ENCODE measurements at places on chromosomes 13 and 19.
A peak's percentile ranks its signal among the peaks of the same experiment; 100 is the strongest.

DNA sequence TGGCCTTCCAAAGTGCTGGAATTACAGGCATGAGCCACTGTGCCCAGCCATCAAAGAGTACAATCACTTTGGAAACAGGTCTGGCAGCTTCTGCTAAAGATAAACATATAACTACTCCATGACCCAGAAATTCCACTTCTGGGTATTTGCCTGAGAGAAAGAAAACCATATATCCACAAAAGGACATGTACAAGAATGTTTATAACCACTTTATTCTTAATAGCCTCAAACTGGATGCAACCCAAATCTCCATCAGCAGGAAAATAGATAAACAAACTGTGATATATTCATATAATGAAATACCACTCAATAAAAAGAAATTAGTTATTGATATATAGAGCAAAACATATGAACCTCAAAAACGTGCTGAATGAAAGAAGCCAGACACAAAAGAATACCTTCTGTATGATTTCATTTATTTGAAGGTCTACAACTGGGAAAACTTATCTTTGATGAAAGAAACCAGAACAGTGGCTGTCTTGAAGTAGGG is 40.5 kb downstream of the TEX26 start:
- no peaks in the 10 kb centered on the region for H3K27me3 ChIP-seq
- H3K36me3 ChIP-seq = no peaks in the 10 kb centered on the region
- H3K4me3 ChIP-seq = no peak overlapping the region

- no peaks in the 10 kb centered on the region for H3K27me3 ChIP-seq
- no peaks in the 10 kb centered on the region for H3K4me1 ChIP-seq
- DNase-seq = peak; percentile 14
- no peak overlapping the region for H3K27ac ChIP-seq
- no peaks in the 10 kb centered on the region for H3K36me3 ChIP-seq
- no peak overlapping the region for H3K4me3 ChIP-seq
Observed at GRCh38 chr19:29966588-29967249, 24.7 kb downstream of the URI1 start.

GRCh38 chr13:106616729-106617128 is 48.8 kb upstream of the ARGLU1 start:
- H3K27ac ChIP-seq = no peak overlapping the region
- DNase-seq = no peak
- H3K4me3 ChIP-seq = no peak overlapping the region
- H3K27me3 ChIP-seq = no peaks in the 10 kb centered on the region

DNA sequence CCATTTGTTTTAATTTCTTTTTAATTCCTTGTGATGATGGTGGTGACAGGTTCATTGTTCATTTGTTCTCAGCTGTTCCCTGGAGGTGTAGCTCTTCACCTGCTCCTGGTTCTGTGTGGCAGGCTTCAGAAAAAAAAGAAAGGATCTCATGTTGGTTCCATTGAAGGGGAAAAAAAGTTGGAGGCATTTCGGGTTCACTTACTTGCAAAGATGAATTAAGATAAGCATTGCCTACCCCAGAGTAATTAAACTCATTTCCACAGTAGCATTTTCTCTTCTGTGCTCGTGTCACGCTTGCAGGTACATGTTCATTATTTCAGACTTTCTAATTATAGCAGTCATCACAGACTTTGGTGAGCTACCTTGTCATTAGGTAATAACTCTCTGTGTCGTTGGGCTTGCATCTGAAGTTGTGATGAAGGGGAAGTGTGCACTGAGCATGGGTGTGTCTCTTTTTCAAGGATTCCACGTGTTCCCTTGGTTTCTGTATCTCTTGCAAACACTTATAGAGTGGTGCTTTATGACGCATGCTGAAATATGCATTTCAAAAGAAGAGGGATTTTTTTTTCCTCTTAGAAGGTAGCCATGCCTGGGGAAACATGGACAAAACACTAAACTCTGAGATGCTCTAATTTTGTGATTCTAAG is 69.1 kb downstream of the MTUS2 start:
- no peaks in the 10 kb centered on the region for H3K27me3 ChIP-seq
- no peaks in the 10 kb centered on the region for H3K36me3 ChIP-seq
- no peak for DNase-seq

- no peaks in the 10 kb centered on the region for H3K27me3 ChIP-seq
- H3K4me3 ChIP-seq = no peak overlapping the region
- no peaks in the 10 kb centered on the region for H3K36me3 ChIP-seq
- H3K27ac ChIP-seq = no peak overlapping the region
- DNase-seq = no peak
Observed at GRCh38 chr13:34608331-34608730, 333.7 kb upstream of the NBEA start.

- H3K36me3 ChIP-seq = no peaks in the 10 kb centered on the region
- H3K4me1 ChIP-seq = no peaks in the 10 kb centered on the region
- H3K4me3 ChIP-seq = no peak overlapping the region
- H3K27me3 ChIP-seq = no peaks in the 10 kb centered on the region
- H3K27ac ChIP-seq = no peak overlapping the region
Observed at GRCh38 chr19:38556521-38557174, 61.1 kb downstream of the MAP4K1 start.

- peaks cover 12% of the 10 kb centered on the region for H3K4me1 ChIP-seq
- no peak overlapping the region for H3K4me3 ChIP-seq
- H3K27me3 ChIP-seq = no peaks in the 10 kb centered on the region
- peak overlapping the region; percentile 12 for H3K27ac ChIP-seq
Observed at GRCh38 chr13:34747507-34747906, 194.6 kb upstream of the NBEA start.

- no peaks in the 10 kb centered on the region for H3K4me1 ChIP-seq
- no peak overlapping the region for H3K4me3 ChIP-seq
- DNase-seq = no peak
Observed at GRCh38 chr19:39708594-39708993, 4.3 kb downstream of the LGALS14 start.

GRCh38 chr13:27339299-27339698 is 68.7 kb downstream of the RASL11A start:
- no peak overlapping the region for H3K4me3 ChIP-seq
- H3K4me1 ChIP-seq = no peaks in the 10 kb centered on the region
- peak; percentile 90 for DNase-seq
- no peaks in the 10 kb centered on the region for H3K36me3 ChIP-seq
- no peak overlapping the region for H3K27ac ChIP-seq

DNA sequence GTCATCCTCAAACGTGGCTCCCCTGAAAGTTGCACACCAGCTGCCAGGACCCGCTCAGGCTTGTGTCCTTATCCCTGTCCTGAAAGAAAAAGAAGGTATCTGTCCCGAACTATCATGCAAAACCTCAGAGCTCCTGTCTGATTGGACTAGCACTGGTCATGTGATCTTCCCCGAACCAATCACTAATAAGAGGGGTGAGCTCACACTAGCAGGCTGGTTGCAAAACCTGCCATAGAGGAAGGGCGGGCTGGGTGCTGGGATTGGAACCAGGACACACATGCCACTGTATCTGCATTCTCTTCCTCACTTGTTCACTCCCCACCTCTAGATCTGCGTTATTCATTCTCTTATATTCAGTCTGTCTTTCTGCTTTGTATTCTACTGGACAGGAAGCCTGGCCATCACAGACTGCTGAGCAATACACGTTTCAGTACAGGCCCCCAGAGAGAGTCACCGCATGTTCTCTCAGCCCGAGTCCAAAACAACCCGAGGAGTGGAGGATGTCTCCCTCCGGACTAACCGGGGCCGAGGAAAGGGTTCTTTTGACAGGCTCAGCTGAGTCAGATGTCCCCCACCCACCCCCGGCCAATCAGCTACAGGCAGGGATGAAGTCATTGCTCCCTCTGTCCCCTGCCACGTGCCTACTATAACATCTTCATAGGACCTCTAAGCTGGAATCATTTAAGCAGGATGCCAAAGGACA is 97.7 kb downstream of the SIPA1L3 start:
- H3K27me3 ChIP-seq = no peaks in the 10 kb centered on the region
- H3K36me3 ChIP-seq = no peaks in the 10 kb centered on the region
- peaks cover 11% of the 10 kb centered on the region for H3K4me1 ChIP-seq
- H3K4me3 ChIP-seq = no peak overlapping the region

GRCh38 chr13:41065078-41065477 is 3.8 kb downstream of the WBP4 start:
- no peak overlapping the region for H3K4me3 ChIP-seq
- DNase-seq = no peak
- H3K36me3 ChIP-seq = no peaks in the 10 kb centered on the region

- no peaks in the 10 kb centered on the region for H3K27me3 ChIP-seq
- no peak for DNase-seq
- H3K4me3 ChIP-seq = no peak overlapping the region
- H3K36me3 ChIP-seq = no peaks in the 10 kb centered on the region
- no peaks in the 10 kb centered on the region for H3K4me1 ChIP-seq
Observed at GRCh38 chr13:23794267-23795161, 94.7 kb downstream of the MIPEP start.

DNA sequence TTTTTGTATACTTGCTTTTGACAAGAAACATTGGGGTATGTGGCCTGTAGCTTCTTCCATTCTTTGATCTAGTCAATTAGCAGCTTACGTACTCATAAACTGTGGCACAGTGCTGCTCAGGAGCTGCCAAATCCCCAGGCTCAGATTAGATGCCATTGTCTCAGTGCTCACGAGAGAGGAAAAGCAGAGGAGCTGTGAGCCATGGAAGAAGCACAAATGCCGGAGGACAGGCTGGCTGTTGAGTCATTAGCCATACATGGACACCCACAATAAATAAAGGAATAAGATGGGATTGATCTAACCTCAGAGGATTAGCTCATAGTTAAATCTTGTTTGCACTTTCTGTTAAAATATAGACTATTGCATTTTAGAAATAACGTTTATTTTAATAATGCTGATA is 121.7 kb downstream of the POSTN start:
- no peaks in the 10 kb centered on the region for H3K27me3 ChIP-seq
- H3K36me3 ChIP-seq = no peaks in the 10 kb centered on the region
- H3K27ac ChIP-seq = no peak overlapping the region
- H3K4me1 ChIP-seq = no peaks in the 10 kb centered on the region

DNA sequence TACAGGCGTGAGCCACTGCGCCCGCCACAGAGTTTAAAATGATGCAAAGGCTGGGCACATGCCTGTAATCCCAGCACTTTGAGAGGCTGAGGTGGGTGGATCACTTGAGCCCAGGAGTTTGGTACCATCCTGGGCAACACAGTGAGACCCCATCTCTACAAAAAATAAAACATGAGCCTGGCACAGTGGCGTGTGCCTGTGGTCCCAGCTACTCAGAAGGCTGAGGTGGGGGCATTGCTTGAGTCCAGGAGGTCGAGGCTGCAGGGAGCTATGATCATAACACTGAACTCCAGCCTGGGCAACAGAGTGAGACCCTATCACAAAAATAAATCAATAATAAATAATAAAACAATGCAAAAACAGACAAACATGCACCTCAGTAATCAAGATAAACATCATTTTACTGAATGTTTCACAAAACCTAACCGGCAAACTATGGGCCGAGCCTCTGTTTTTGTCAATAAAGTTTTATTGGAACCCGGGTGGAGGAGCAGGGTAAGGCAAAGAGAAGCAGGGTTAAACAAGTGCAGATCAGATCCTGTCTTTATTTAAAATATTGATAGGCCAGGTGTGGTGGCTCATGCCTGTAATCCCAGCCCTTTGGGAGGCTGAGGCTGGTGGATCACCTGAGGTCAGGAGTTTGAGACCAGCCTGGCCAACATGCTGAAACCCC is 2.0 kb upstream of the PEAK3 start:
- H3K4me1 ChIP-seq = no peaks in the 10 kb centered on the region
- no peak overlapping the region for H3K27ac ChIP-seq

- no peak for DNase-seq
- no peak overlapping the region for H3K4me3 ChIP-seq
Observed at GRCh38 chr13:96025283-96025682, 27.9 kb downstream of the UGGT2 start.

DNA sequence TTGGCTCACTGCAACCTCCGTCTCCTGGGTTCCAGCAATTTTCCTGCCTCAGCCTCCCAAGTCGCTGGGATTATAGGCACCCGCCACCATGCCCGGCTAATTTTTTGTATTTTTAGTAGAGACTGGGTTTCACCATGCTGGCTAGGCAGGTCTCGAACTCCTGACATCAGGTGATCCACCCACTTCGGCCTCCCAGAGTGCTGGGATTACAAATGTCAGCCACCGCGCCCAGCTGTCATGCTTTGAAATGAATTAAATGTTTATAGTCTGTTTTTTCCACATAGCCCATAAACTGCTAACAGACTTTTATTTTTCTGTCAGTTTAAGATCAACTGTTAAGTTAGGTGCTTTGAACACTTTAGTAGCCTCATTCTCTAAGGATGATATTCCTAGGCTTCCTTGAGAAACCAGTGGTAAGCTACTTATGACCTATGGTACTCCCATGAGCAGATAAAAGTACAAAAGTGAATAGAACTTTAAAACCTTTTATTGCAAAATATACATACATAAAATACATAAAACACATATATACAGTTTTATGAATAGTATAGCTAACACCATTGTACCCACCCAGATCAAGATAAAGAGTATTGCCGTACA is 13.6 kb downstream of the TPP2 start:
- H3K36me3 ChIP-seq = peaks cover 5% of the 10 kb centered on the region
- DNase-seq = no peak
- no peaks in the 10 kb centered on the region for H3K27me3 ChIP-seq
- H3K4me1 ChIP-seq = no peaks in the 10 kb centered on the region
- H3K27ac ChIP-seq = no peak overlapping the region

- no peaks in the 10 kb centered on the region for H3K4me1 ChIP-seq
- no peaks in the 10 kb centered on the region for H3K36me3 ChIP-seq
- no peak overlapping the region for H3K27ac ChIP-seq
- no peak for DNase-seq
- H3K4me3 ChIP-seq = no peak overlapping the region
- H3K27me3 ChIP-seq = no peaks in the 10 kb centered on the region
Observed at GRCh38 chr13:113036401-113036800, 67.4 kb downstream of the MCF2L start.
